Tibial artery (tissue), 4 donors: ENCODE measurements at places on chromosomes 11 and 22.

GRCh38 chr11:122852796-122853160, 14.5 kb downstream of the CRTAM start:
- no peaks in the 10 kb centered on the region for H3K4me1 ChIP-seq
- no peaks in the 10 kb centered on the region for H3K27me3 ChIP-seq
- H3K4me3 ChIP-seq, result no peak overlapping the region

DNA sequence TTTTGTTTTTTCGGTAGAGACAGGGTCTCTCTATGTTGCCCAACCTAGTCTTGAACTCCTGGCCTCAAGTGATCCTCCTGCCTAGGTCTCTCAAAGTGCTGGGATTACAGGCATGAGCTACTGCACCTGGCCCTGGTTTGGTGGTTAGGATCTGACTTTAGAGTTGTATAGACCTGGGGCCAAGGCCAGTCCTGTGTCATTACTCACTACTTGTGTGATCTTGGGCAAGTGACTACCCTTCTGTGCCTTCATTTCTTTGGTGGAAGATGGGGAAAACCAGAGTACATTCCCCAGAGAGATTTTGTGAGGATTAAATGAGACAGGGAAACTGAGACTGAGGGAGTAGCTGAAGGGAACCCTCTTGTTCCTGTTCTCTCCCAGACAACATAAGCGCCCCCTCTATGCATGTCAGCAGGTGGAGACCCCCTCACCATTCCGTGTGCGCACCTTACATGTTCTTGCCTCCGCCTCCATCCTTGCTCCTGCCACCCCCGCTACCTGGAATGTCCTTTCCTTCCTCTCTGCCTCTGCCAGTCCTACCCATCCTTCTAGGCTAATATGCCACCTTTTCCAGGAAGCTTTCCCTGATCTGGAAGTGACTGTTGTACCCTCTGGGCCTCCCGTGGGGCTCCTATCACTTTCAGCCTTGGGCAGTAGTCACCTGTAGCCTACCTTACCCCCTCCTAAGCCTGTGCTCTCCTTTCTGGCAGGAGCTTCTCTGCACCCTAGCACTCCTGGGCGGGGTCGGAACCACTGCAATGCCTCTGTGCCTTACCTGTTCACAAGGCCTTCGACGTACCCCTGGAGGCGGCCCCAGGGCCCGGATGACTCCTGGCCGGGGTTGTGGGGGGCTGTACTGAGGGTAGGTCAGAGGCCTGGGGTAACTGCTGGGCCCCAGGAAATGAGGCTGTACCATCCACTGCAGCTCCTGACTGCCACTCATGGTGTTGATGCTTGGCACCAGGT, 3.9 kb downstream of the FOSL1 start:
- no peak for DNase-seq
- no peaks in the 10 kb centered on the region for H3K27me3 ChIP-seq
- peaks cover 44% of the 10 kb centered on the region for H3K4me1 ChIP-seq
- H3K27ac ChIP-seq, result no peak overlapping the region
- H3K36me3 ChIP-seq, result no peaks in the 10 kb centered on the region
- H3K4me3 ChIP-seq, result no peak overlapping the region

GRCh38 chr11:15674756-15675155, 560.0 kb downstream of the INSC start:
- no peaks in the 10 kb centered on the region for H3K4me1 ChIP-seq
- no peaks in the 10 kb centered on the region for H3K27me3 ChIP-seq
- no peaks in the 10 kb centered on the region for H3K36me3 ChIP-seq

- DNase-seq, result no peak
- no peak overlapping the region for H3K27ac ChIP-seq
- no peak overlapping the region for H3K4me3 ChIP-seq
- peaks cover 12% of the 10 kb centered on the region for H3K4me1 ChIP-seq
- peaks cover 51% of the 10 kb centered on the region for H3K36me3 ChIP-seq
Measured at GRCh38 chr22:19218541-19219233, 40.2 kb upstream of the SLC25A1 start.

GRCh38 chr11:57637626-57638004, 12.1 kb downstream of the YPEL4 start:
- H3K36me3 ChIP-seq, result no peaks in the 10 kb centered on the region
- peak overlapping the region; percentile 81 for H3K4me3 ChIP-seq
- H3K27ac ChIP-seq, result peak overlapping the region; percentile 76
- H3K4me1 ChIP-seq, result peaks cover 28% of the 10 kb centered on the region
- DNase-seq, result no peak
- H3K27me3 ChIP-seq, result no peaks in the 10 kb centered on the region
